A549 (cell line): ENCODE measurements at places on chromosomes 1 and 21. TPM values are rescaled to one million over a fixed set of nuclear protein-coding genes. Genes with fewer than 3 reads are reported as not detected.

Gene PDE9A
- 0.58 to 1.5 TPM (median 1.3 TPM) in 3 replicates for polyA plus RNA-seq

Gene DISC1
- 0.31 to 0.50 TPM (median 0.39 TPM) in 3 replicates for polyA plus RNA-seq

Gene SYT2
- polyA plus RNA-seq, result 0.01 to 0.04 TPM (median 0.03 TPM) in 3 replicates

Gene FAM72A
- 18.7 to 20.0 TPM (median 18.8 TPM) in 3 replicates for polyA plus RNA-seq

Gene C1orf115
- polyA plus RNA-seq, result 6.8 to 8.9 TPM (median 7.5 TPM) in 3 replicates

Gene FCER1G
- 0.25 TPM in 1 of 3 replicates, not detected in the others for polyA plus RNA-seq

Gene PRKAA2
- polyA plus RNA-seq, result 2.8 to 3.8 TPM (median 3.5 TPM) in 3 replicates

Gene UBQLN4
- 36.5 to 39.1 TPM (median 38.2 TPM) in 3 replicates for polyA plus RNA-seq

Gene PWP2
- polyA plus RNA-seq, result 8.7 to 10.7 TPM (median 9.8 TPM) in 3 replicates

Gene HSPB7
- not detected in 3 replicates for polyA plus RNA-seq

Gene DISP1
- polyA plus RNA-seq, result 0.96 to 1.2 TPM (median 1.1 TPM) in 3 replicates

Gene CA6
- not detected in 3 replicates for polyA plus RNA-seq

Gene CELA3A
- polyA plus RNA-seq, result not detected in 3 replicates

Gene SYCP1
- not detected in 3 replicates for polyA plus RNA-seq

Gene SLC5A3
- 5.7 to 7.7 TPM (median 6.6 TPM) in 3 replicates for polyA plus RNA-seq

Gene ARHGEF10L
- polyA plus RNA-seq, result 4.1 to 5.2 TPM (median 4.4 TPM) in 3 replicates

Gene PGLYRP3
- not detected in 3 replicates for polyA plus RNA-seq

Gene TEX50
- not detected in 3 replicates for polyA plus RNA-seq

Gene CAMTA1
- polyA plus RNA-seq, result 63.3 to 75.0 TPM (median 73.5 TPM) in 3 replicates

Gene STPG1
- polyA plus RNA-seq, result 4.2 to 4.9 TPM (median 4.4 TPM) in 3 replicates

Gene S100A2
- 13.4 to 19.5 TPM (median 15.9 TPM) in 3 replicates for polyA plus RNA-seq

Gene OR6Y1
- polyA plus RNA-seq, result not detected in 3 replicates

Gene PLEKHA6
- 17.9 to 26.2 TPM (median 23.4 TPM) in 3 replicates for polyA plus RNA-seq

Gene DNAH14
- polyA plus RNA-seq, result 15.9 to 17.6 TPM (median 16.1 TPM) in 3 replicates

Gene AQP10
- polyA plus RNA-seq, result not detected in 3 replicates

Gene RPTN
- not detected in 3 replicates for polyA plus RNA-seq

Gene ZNF326
- 47.8 to 52.2 TPM (median 50.0 TPM) in 3 replicates for polyA plus RNA-seq

Gene ABCA4
- polyA plus RNA-seq, result 0.05 to 0.56 TPM (median 0.12 TPM) in 3 replicates

Gene FHAD1
- 0.32 to 0.45 TPM (median 0.37 TPM) in 3 replicates for polyA plus RNA-seq

Gene MPL
- not detected in 3 replicates for polyA plus RNA-seq

Gene LRRC3
- 0.96 to 1.1 TPM (median 1.1 TPM) in 3 replicates for polyA plus RNA-seq

Gene GSTM5
- not detected in 3 replicates for polyA plus RNA-seq

Gene GPR3
- polyA plus RNA-seq, result 0.64 to 0.95 TPM (median 0.76 TPM) in 3 replicates

Gene LORICRIN
- not detected in 3 replicates for polyA plus RNA-seq

Gene KCNJ6
- 0.33 to 0.79 TPM (median 0.68 TPM) in 3 replicates for polyA plus RNA-seq

Gene RIPPLY3
- polyA plus RNA-seq, result 0.46 to 0.65 TPM (median 0.63 TPM) in 3 replicates

Gene LPAR3
- polyA plus RNA-seq, result 0.08 to 0.12 TPM (median 0.11 TPM) in 3 replicates

Gene P3R3URF
- polyA plus RNA-seq, result not detected in 3 replicates

Gene DONSON
- 20.7 to 22.1 TPM (median 21.0 TPM) in 3 replicates for polyA plus RNA-seq

Gene CC2D1B
- 15.6 to 18.4 TPM (median 18.2 TPM) in 3 replicates for polyA plus RNA-seq

Gene RUNX3
- polyA plus RNA-seq, result 3.2 to 4.0 TPM (median 3.7 TPM) in 3 replicates

Gene ZNF684
- polyA plus RNA-seq, result 2.4 to 3.0 TPM (median 2.5 TPM) in 3 replicates
